ENCODE measurements at places on chromosomes 11 and 22.

- no peak for DNase-seq
Observed at GRCh38 chr11:20966489-20966888, 297.1 kb downstream of the NELL1 start.

DNA sequence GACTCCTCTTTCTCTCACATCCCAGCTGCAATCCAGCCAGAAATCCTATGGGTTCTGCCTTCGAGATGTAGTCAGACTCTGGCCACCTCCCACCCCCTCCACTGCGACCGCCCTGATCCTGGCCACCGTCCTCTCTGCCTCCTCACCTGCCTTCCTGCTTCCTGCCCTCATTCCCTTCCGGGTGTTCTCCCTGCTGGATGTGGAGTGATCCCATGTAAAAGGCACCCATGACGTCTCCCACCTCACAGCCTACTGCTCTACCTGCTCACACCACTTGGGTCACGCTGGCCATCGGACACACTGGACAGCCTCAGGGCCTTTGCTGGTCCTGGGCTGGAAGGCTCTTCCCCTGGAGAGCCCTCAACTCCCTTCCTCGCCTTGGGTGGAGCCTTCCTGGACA, 33.7 kb upstream of the CD5 start:
- DNase-seq, result no peak

- DNase-seq, result no peak
Observed at GRCh38 chr11:116808262-116809175, 14.6 kb downstream of the APOA4 start.

DNA sequence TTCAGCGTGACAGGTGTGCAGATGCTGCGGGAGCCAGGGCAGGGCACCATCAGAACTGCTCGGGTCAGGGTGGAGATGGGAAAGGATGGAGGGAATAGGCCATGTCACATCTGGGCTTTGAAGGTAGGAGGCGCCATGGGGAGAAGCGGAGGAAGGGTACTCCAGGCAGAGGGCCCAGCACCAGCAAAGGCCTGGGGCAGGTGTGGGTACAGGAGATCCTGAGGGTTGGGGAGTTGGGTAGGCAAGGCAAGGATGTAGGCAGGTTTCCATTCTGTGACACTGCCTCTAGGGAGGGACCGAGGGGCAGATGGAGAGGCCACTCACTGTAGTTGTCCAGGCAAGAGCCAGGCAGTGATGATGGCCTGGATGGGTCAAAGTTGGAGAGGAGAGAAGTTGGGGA, 8.5 kb downstream of the EMID1 start:
- no peak for DNase-seq

DNA sequence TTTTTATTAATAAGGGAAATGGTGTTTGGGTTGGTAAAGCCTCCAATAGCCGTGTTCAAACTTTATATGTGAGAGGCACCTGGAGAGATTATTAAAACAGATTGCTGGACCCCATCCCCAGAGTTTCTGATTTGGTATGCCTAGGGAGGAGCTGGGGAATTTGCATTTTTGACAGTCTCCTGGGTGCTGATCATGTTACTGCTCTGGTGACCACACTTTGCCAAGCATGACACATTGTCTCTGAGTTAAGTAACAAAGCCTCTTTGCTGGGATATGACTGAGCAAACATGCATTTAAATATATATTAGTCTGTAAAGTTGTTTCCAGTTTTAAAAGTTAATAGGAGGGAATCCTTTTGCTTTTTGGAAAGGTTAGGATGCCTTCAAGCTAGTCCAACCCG, 140.4 kb downstream of the NAV2 start:
- DNase-seq, result no peak

DNA sequence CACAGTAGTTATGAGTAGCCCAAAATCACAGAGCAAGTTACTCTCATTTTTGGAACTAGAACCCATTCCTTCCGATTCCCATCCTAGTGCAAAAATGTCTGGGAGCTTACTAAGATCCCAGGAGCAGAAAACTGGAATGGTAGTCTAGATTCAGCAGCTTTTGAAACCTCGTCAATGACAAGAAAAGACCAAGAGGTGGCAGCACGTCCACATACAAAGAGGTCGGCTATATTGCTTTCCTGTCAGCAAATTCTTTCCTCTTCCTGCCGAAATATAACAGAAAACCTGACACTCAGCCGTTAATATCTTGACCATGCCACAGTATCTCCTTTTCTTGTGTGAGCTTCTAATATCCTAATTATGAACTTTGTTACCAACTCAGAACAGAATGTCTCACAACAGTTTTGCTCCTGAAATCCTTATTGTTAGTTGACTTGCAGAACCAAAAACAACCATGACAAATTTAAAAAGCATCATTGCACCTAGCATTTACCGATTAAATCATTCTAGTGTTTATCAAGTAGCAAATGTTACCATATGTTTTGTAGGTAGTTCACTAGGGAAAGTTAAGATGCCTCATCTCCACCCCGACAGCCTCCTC, 92.8 kb upstream of the OR9G4 start:
- no peak for DNase-seq
